ENCODE measurements at places on chromosomes 4 and X.
A peak's percentile ranks its signal among the peaks of the same experiment; 100 is the strongest.

DNA sequence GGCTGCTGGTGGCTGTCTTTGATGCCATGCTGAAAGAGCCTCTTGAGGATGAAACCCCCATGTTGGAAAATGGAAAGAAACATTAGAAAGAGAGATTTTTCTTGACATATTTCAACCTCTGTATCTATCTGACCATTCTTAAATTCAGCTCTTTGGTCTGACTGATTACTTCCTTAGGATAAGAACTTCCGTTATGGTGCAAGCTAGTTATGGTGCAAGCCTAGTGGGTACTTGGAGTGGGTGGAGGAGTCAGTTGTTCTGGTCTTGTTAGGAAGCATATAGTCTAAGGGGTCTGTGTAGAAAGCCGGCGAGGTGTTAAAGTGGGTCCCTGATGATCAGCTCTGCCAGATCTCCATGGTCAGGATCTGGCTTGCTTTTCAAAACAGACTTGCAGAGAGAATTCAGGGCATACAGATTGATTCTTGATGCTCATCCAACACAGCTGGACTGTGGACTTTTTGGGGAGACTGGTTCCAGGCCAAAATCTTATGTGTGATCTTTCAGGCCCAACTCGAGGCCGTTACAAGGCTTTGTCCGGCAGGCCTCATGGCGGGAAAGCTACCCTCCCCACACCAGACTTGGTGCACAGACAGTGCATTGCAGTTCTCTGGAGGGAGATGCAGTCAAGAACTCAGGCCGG is 82.8 kb upstream of the BOD1L1 start:
- DNase-seq: no peak

DNA sequence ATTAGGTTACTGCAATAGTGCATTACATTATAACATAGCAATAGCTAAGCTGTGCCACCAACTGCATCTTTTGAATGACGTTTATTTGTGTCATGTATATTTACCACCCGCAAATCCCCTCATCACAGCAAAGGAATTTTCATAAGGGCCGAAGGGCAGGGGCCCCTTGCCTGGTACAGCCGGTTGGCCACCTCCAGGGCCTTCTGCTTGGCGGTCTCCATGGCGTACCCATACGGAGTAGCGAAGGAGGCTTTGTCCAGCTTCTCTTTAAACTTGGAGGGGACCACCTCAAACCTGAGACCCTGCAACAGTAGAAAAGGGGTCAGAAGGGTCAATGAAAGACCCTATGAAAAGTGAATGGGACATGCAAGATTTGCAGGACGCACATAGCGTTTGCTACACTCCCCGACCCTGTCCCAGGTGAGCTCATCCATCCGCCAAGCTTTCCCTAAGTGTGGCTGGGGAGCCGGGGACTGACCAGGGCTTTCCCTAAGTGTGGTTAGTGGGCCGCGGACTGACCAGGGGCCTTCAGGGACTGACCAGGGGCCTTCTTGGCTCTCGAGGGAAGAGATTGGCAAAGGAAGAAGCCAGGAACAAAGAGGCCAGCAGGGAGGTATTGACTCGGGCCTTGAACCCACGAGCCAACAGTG is 10.6 kb downstream of the ASMTL start:
- DNase-seq: no peak

DNA sequence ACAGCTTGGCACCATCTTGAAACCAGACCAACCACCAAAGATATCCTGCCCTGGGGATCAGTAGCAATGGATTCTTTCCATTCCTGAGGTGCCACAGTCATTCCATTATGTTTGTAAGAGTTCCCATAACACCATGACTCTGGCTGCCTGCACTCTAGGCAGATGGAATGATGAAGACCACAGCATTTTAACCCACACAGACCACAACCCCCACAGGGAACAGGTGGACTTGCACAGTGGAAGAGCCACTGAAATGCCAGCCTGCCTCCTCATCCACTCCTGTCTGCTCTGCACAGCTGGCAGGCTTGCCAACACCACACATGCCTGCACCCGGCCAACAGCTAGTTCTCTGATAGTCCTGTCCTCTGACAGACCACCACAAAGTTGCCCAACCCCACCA is 2362.2 kb upstream of the AGA start:
- DNase-seq: no peak

GRCh38 chrX:18649498-18649951 is 22.4 kb downstream of the RS1 start:
- no peak for DNase-seq

DNA sequence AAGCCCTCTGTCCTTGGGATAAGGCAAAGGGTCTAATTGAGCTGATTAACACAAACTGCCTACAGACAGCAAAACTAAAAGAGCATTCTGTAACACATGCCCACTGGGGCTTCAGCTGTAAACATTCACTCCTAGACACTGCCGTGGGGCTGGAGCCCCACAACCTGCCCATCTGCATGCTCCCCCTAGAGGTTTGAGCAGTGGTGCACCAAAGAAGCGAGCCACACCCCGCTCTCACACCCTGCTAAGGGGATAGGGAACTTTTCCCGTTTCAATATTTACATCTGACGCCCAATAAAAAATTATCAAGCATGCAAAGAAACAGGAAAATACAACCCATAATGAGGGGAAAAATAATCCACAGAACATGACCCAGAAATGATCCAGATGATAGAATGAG is 46.9 kb upstream of the HSD17B10 start:
- DNase-seq: no peak

DNA sequence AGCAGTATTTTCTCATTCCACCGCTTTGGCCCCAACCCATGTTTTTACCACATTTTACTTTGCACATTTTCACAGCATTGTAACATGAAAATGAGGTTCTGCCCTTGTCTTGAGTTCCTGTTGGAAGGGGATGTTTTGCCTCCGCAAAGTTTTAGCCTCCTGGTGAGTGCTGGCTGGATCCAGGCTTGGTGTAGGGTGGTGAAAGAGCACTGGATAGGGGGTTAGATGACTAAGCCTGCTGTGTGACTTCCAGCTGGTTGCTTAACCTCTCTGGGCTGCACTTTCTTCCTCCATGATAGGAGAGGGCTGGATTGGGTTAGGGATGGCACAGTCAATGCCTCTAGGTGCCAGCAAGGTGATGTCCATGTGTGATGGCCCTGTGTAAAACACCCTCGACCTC is 28.9 kb downstream of the CYTL1 start:
- DNase-seq: no peak

DNA sequence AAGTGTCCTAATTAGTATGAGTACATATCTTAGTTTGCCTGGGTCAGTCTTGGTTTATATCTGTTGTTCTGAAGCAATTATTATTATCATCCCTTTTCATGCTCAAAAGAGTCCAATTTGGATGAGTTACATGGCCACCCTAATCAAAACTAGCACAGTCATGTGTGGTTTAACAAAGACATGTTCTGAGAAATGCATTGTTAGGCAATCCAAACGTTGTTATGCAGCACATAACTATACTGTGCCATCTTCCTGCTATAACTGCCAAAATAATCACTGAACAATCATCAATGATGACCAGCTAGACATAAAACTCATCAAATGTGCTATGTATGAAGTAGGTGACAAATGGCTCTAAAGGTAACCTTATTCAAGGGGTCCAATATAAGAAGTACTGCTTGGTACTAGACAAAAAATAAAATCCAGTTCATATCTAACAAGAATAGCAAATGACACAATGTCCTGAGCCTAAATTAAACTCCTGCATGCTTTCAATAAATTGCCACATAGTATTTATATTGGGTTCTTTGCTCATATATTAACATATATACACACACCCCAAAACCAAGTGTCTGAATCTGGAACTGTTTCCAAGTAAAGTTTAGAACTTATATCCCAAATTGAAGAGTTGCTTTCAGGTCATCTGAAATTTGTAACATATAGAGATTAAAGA is 41.9 kb downstream of the CNOT6L start:
- DNase-seq: no peak

DNA sequence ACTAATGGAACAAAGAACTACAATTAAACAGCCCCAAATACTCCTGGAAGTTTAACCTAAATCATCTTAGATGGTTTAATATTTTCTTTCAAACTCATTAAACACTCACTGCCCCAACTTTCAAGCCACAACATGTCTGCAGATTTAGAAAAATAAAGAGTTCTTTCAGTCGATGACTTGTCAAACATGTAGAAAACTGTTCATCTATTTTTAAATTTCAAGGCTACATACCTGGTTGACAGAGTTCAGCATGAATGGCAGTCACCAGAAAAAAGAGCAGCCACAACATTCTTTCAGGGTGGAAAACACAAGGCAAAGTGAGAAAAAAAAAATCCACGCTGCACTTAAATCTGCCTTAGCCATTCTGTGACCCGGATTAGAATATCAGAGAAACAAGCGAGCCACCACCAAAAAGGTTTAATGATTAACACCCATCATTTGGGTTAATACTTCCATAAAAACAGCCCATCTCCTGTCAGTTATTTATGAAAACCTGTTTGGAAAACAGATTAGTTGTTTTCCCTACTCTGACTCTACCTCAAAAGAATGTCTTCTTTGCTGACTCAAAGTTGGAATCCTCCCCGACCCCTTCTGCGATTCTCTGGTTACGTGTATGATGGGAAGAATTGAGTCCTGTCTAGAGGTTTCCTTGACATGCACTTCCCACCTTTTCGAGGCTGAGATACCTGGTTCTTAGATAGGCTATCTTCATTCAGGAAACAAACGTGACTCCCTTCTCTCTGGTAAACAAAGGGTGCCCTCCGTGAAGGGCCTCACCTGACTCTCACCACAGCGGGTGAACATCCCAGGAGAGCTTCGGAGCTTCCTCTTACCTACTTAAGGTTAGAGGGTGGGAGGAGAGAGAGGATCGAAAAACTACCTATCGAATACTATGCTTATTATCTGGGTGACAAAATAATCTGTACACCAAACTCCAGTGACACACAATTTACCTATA is at the start of gene CLTRN:
TSS of gene CLTRN (minus strand) at position 319 of the 958 bp plus-strand sequence. CDS start at position 289, 30 bp downstream.
- no peak for DNase-seq

DNA sequence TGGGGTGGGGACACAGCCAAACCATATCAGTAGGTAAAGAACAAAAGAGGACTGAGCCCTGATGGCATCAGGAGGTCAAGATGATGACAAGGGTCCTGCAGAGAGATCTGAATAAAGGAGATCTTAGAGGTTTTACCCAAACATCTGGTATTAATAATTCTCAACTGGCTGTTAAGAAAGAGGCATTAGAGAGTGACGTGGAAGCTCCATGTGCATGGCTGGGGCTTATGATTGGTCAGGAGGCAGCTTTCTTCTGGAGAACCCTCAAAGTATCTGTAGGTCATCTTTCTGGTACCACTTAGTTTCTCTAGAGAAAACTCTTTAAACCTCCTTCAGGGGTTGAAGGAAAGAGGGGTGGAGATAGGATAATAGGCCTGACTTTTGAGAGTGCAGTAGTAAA is 18.7 kb downstream of the MGST2 start:
- DNase-seq: no peak

DNA sequence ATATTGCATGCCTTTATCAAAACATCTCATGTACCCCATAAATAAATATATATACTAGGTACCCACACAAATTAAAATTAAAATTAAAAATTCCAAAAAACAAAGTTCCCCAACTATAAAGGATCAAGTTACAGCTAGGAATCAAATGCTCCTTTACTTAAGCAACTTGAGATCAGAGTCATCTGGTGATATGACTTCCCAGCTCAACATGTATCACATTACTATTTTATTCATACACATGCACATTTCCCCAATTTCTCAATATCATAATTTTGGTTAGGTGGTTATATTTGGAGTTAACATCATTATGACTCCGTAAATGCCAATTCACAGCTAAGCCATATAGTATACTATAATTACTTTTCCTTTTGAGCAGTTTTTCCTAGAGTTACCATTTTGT is 60.9 kb downstream of the CLOCK start:
- no peak for DNase-seq

- no peak for DNase-seq
These were observed 245.1 kb upstream of the MAB21L2 start for GRCh38 chr4:150336676-150337412.

DNA sequence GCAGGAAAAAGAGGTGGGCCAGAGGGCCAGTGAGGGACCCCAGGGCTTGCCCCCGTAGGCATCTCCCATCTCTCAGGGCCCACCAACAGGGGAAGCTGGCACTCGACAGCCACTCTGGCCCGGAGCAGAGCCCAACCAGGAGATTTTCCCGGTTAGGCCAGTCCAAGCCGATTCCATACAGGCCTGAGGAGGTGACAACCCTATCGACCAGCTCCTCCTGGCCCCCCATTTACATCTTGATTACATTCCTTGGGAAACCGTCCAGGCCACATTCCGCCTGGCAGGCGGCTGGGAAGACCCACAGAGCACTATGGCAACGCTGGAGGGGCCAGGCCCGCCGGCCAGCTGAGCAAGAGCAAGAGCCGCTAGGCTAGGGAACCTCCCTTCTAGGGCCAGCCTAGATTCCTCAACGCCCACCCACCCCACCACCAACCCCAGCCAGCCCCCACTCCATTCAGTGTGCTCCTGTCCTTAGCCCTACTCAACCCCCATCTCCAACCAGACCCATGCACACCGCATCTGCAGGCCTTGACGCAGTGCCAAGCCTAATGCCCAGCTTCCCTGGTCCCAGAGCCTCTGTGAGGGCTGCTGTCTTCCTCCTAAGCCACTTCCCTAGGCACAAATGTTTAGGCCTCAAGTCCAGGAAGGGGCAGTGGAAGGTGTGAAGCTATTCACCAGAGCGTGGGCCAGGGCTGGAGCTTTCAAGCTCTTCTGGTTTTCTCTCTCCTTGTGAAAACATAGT is 161.2 kb downstream of the EFNB1 start:
- peak; percentile 43 for DNase-seq

DNA sequence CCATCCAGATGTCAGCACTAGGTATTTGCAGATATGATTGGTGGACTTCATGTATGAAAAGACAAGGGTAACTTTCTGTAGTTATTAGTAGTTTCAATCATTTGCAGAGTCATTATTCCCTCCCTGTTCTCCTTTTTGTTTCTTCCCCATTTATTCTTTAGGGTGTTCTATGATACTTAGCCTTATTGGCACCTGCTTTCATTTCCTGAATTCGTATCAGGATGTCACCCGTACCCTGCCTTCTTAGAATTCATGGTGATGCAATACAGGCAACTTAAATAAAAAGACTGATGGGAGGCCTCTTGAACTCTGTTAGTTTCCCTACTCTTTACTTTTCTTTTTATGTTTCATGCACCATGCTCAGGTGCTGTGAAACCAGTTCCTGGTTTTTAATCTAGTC is 24.2 kb downstream of the MAGED1 start:
- no peak for DNase-seq

- DNase-seq: no peak
These were observed 22.9 kb upstream of the ANK2 start for GRCh38 chr4:113026556-113026955.
